Keratinocyte (primary cell): ENCODE measurements at places on chromosomes 7 and 10. TPM values are rescaled to one million over a fixed set of nuclear protein-coding genes. Genes with fewer than 3 reads are reported as not detected.
A peak's percentile ranks its signal among the peaks of the same experiment; 100 is the strongest.

DNA sequence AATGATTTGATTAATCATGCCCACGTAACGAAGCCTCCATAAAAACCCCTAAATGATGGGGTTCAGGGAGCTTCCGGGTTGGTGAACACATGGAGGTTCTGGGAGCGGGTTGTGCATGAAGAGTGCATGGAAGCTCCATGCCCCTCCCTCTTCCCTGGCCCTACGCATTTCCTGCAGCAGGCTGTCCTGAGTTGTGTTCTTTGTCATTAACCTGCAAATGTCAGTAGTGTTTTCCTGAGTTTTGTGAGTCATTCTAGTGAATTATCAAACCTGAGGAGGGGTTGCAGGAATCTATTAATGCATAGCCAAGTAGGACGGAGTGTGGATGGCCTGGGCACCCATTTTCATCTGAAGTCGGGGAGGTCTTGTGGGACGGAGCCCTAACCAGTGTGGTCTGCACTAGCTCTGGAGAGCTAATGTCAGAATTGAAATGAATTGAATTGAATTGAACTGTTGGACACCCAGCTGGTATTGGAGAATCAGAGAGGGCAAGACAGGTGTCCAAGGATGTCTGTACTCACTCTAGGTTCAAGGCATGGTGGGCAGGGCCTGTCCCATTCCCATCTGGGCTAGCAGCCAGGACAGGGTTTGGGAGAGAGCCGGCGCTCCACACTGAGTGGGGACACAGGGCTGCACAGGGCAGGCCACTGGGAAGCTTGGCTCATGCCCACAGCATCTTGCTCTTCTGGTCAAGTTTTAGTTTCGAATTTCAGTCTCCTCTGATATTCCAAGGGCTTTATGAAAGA, 22.3 kb upstream of the ARHGAP22 start:
- DNase-seq: no peak

The RBP3 gene
- not detected in 3 replicates for polyA plus RNA-seq

The DCLRE1A gene
- 4.3 to 6.5 TPM (median 4.8 TPM) in 3 replicates for polyA plus RNA-seq

The MBL2 gene
- polyA plus RNA-seq: not detected in 3 replicates

The ANKRD2 gene
- polyA plus RNA-seq: 0.18 to 0.67 TPM (median 0.38 TPM) in 3 replicates

DNA sequence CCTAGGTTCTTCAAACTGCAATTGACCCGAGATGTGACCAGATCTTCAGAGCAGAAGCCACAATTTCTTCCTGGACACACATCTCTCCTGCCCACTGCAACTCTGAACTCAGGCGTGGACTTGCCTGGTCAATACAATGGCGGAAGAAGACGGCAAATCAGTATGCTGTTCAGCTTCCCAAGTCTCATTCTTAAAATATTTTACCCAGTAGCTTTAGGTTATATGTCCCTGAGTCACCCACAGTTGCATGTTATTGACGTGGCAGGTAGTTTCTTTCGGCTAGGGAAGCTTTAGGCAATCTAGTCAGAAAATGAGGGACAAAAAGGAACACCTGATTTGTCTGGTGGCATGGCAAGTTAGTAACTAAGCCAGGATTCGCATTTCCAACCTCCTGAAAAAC, 22.5 kb downstream of the CEP41 start:
- peak; percentile 25 for DNase-seq

The PRKAR2B gene
- 0.01 TPM in 1 of 3 replicates, not detected in the others for polyA plus RNA-seq

The CDK5 gene
- 19.3 to 26.3 TPM (median 22.8 TPM) in 3 replicates for polyA plus RNA-seq

- DNase-seq: peak; percentile 17
These were observed 43.6 kb downstream of the NSUN6 start for GRCh38 chr10:18607503-18608378.

DNA sequence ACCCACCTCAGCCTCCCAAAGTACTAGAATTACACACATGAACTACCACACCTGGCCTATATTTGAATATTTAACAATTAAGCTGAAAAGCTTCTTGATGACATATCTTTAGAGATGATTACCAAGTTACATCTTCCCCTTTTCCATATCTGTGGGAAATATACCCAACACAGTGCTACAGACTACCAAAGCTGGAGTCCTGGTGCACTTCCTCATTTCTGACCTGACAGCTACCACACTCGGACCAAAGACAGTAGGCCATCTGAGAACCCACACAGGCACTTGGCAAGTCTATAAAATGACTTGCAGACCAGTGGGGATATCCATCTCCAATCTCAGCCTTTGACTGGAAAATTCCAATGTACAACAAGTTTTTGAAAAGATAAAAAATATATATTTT, 270.4 kb upstream of the KLF14 start:
- no peak for DNase-seq

The SPDYE6 gene
- polyA plus RNA-seq: not detected in 3 replicates

The SPDYE11 gene
- polyA plus RNA-seq: not detected in 3 replicates

DNA sequence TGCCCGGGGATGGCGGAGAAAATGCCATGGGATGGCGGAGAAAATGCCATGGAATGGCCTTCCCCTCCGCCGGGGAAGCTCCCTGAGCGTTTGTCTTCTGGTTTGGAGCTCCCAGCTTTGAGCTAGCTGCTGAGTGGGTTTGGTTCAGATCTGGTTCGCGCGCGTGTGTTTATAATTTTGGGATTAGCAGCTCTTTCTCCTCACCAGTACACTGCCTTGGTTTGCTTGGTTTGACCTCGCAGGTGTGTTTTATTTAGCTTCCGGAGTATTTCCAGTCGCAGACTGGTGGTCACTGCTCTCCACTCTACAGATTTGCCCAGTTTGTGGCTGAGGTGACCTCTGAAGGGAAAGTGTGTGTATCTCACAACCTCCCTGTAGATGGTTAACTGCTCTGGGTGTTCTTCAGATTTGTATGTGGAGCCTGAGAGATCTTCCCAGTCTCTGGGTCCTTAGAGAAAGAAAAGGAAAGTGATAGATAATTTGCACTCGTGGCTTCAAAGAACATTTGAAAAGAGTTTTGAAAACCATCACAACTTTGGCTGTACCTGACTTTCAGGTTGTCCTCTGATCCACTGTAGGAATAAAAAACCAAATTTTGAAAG, 597 bp downstream of the ZNF277 start:
- no peak for DNase-seq

- DNase-seq: no peak
These were observed 46.6 kb upstream of the ZNF32 start for GRCh38 chr10:43695321-43695720.

DNA sequence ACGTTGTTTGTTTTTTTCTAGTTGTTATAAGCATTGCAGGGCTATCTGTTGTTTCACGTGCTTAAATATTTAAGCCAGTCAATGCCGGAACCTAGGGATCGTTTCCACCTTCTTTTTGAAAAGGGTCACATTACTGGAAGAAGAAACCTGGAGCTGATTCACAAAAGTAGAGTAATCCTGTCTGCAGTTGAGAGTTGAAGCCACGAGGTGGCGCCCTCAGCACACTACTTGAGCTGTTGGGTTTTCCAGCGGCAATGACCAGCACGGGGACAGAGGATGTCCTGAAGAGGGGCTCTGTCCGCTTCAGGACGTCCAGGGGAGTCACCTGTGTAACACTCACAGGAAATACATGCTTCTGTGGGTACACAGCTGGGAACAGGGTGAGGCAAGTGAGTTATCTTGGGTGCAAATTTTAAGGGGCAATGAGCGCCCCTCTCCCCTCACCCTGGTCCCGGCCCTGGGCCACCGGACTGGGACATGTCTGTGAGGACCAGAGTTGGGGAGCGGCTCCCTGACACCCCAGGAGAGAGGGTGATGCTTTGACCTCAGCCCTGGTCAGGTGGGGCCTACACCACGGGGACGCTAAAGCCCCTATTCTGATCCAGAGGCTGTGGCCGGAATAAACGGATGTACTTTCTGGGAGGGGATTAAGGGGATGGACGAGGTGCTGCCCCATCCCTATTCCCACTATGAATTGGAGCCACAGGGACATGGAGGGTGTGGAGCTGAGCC, 26.3 kb upstream of the WDFY4 start:
- peak; percentile 11 for DNase-seq

The MYPN gene
- polyA plus RNA-seq: 0.42 to 1.0 TPM (median 0.54 TPM) in 3 replicates

- no peak for DNase-seq
These were observed 273.9 kb upstream of the ZNF32 start for GRCh38 chr10:43922335-43923280.

GRCh38 chr7:2527505-2528467, 8.2 kb downstream of the LFNG start:
- DNase-seq: no peak
